ENCODE measurements at places on chromosomes 2 and 18.

GRCh38 chr2:231765496-231765929 is 15.6 kb downstream of the PDE6D start:
- no peak for DNase-seq

- DNase-seq = no peak
Observed at GRCh38 chr2:230811508-230811907, 53.2 kb upstream of the ITM2C start.

DNA sequence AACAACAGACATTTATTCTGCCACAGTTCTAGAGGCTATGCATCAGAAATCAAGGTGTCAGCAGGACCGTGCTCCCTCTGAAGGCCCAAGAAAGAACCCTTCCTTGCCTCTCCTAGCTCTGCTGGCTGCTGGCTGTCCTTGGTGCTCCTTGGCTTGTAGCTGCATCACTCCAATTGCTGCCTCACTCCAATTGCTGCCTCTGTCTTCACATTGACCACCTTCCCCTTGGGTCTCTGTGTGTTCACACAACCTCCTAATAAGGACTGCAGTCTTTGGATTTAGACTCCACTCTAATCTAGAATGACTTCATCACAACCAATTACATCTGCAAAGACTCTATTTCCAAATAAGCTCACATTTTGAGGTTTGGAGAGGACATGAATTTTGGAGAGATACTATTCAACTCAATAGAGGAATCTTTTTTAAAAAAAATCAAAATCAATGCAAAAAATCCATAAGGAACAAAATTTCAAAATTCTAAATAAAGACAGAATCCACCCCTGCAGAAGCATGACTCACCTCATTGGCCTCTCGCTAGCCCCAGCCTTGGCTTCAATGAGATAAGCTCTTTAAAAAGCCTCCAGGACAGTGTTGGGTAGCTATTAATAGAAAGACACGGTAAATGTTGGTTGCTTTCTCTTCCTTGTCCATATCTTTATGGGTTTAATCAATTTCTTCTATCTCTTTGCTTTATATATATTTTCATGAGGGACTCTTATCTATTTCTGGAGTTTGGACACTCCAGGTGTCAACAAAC is 267.6 kb upstream of the MGAT5 start:
- DNase-seq = no peak

- DNase-seq = no peak
Observed at GRCh38 chr2:210198326-210198725, 26.9 kb downstream of the ACADL start.

GRCh38 chr18:2486426-2486825 is 84.9 kb downstream of the METTL4 start:
- no peak for DNase-seq

GRCh38 chr2:15936277-15937104 is 3.9 kb upstream of the MYCN start:
- DNase-seq = no peak

DNA sequence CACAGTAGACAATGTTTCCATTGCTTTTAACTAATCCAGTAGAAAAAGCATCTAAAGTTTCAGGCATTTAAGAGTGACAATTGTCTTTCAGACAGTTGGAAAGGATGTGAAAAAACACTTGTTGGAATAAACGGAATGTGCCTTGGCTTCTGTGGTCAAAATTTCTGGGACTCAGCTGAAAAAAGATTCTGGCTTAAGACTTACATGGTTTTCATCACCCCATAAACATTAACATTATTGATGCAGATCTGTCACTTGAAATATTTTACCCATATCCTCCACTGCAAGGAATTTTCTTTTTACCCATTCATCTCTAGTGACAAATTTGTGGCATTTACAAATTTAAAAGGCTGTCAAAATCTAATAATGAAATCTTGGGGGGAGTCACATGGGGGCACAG is 166.0 kb downstream of the SRBD1 start:
- DNase-seq = no peak

DNA sequence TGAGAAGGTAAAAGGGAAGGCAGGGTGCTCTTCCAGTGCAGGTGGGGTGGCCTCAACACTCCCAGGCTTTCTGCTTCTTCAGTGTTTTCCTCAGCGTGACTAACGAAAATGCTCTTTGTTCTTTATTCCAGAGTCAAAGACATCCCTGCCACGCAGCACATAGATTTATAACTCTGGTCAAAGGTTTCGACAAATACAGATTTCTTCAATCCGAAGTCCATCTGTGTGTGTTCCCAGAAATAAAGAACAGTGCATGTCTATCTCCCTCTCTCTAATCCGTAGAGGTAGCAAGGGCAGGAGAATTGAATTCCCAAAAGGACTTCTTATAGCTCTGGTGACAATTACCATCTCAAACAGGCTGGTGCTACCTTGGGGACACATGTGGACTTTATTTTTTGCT is 26.4 kb upstream of the TDRD15 start:
- no peak for DNase-seq

DNA sequence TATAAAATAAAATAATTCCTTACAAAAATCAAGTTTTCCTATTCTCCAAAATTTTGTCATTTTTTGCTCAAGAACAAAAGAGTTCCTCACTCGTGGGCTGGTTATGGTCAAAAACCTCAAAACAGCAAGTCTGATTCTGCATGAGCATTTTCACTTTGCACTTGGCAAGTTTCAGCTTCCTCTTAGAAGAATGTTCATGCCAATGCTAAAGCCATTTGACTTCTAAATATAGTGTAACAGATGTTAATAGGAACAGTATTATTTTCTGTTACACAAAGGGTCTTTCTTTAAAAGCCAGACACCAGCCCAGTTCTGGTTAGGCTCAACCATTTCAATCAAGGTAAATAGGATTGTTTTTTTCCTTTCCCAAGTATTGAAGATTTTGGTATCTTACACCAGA is 261.3 kb upstream of the CCDC68 start:
- DNase-seq = no peak

DNA sequence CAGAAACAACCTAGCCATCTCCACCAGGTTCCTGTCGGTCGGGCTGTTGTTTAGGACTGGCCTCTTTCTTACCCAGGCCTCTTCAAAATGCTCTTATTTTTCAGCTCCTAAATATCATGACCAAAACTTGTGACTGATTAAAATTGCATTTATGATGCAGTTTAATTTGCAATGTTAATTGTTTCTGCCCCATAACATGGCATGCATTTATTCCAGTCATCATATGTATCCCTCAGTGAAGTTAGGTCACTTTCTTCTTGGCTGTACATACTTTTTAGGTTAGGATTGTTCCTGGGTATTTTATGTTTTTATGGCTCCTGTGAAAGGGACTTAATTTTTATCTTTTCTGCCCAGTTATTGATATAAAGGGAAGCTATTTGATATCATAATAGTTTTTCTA is 50.6 kb downstream of the CHRNA1 start:
- DNase-seq = no peak

DNA sequence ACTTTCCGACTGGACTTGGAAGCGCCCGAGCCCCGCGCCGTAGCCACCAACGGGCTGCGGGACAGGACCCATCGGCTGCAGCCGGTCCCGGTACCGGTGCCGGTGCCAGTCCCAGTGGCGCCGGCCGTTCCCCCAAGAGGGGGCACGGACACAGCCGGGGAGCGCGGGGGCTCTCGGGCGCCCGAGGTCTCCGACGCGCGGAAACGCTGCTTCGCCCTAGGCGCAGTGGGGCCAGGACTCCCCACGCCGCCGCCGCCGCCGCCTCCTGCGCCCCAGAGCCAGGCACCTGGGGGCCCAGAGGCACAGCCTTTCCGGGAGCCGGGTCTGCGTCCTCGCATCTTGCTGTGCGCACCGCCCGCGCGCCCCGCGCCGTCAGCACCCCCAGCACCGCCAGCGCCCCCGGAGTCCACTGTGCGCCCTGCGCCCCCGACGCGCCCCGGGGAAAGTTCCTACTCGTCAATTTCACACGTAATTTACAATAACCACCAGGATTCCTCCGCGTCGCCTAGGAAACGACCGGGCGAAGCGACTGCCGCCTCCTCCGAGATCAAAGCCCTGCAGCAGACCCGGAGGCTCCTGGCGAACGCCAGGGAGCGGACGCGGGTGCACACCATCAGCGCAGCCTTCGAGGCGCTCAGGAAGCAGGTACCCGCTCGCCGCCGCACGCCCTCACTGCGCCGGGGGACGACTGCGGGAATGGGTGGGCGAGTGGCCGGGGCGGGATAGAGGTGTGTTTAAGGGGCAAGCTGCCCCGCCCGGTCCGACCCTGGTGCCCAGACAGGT is 713 bp downstream of the ATOH8 start:
- DNase-seq = no peak

GRCh38 chr2:143807192-143807591 is 678.0 kb downstream of the ARHGAP15 start:
- DNase-seq = no peak

DNA sequence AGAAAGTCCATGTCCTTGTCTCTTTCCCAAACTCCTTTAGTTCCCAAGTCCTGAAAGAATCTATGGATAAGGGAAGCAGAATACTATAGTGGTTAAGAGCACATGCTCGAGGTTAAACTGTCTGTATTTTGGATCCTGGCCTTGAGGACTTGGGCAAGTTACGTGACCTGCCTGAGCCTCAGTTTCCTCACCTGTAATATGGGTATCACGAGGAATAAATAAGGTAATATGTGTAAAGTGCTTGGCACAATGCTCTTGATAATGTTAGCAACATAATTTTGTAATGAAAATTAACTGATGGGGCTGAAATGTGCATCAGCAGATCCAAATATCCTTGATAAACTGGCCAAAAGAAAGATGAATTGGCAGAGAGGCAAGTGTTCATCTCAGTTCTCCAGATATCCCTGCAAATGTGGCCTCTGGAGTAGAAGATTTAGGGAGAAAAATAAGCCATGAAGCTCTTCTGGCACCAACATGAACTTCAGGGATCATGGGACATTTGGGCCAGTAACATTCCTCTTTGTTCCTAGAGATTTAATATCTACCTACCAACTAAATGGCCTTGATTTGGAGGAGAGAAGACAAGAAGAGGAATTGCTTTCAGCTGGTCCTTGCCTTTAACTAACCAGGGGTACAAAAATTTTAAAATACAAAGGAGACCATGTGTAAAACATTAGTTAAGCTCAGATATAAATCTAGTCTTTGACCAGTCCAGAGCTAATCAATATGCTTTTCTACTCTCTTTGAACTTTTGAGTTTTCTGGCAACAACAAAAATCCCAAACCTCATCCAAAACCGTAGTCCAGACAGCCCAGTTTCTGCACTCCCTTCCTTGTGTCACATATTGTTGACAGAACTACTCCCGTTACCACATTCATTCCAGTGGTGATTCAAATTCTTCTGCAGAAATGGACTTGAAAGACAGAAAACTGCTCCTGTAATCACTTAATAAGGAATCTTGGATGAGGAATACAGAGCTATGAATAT is 52.7 kb upstream of the EML4 start:
- no peak for DNase-seq

- DNase-seq = no peak
Observed at GRCh38 chr2:105417857-105418436, 19.1 kb upstream of the FHL2 start.

DNA sequence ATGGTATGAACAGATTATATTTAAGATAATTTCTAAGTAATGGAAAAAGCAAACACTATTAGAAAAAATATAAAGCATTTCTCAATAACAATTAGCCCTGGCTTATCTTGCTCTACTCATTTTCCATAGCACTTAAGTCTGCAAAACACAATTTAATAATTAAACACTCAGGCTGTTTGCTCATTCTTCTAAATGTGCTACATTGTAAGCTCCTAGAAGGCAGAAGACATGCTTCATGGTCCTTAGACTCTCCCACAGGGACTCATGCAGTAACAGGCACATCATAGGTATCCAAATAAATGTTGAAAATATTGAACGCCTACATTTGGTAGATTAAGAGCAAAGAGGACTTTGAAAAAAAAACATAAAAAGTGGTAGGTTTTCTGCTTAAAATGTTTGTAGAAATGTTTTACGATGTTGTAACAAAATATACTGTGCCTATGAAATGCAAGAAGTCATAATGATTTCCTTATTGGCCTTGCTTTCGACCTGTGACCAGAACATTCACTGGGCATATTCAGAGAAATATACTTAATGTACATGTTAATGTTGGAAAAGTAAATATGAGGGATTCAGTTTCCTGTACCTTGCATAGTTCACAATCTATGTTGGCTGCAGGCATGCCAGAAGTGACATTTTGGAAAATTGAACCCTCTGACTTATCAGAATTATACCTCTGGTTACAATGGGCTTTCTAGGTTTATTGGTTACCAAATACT is 27.2 kb downstream of the G6PC2 start:
- DNase-seq = no peak

GRCh38 chr2:42198466-42198865 is 29.3 kb downstream of the EML4 start:
- DNase-seq = no peak

DNA sequence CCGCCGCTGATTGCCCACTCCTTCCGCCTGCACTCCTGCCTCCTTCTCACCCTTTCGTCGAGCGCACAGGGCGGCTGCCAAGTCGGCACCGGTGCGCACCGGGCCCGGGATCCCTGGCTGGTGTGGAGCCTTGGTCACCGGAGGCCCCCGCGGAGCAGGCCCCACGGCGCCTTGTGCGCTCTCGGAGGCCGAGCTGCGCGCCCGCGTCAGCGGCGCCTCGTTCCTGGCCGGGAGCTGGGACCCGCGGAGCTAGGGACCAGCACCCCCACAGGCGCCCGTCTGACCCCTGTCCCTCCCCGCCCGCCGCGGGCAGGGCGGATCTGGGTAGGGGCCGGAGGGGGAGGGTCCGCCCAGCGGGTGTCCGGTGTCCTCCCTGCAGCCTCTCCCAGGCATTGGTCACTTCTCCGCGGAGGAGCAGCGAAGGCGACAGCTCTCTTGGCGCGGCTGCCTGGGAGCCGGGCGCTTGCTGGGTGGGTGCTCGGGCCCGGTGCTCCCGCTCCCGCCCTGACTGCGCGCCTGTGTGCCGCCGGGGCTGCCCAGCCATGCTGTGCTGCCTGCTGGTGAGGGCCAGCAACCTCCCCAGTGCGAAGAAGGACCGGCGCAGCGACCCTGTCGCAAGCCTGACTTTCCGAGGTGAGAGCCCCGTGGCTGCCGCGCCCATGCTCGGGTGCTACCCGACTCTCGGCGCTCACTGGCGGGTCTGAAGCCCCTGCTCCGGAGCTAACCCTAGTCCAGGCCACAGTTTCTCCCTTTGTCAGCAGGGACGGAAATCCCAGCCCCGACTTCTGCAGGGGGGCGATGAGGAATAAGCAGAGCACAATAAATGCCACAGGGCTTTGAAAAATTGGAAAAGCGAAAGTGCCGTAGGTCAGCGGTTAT is 13.2 kb downstream of the DYSF start:
- no peak for DNase-seq

DNA sequence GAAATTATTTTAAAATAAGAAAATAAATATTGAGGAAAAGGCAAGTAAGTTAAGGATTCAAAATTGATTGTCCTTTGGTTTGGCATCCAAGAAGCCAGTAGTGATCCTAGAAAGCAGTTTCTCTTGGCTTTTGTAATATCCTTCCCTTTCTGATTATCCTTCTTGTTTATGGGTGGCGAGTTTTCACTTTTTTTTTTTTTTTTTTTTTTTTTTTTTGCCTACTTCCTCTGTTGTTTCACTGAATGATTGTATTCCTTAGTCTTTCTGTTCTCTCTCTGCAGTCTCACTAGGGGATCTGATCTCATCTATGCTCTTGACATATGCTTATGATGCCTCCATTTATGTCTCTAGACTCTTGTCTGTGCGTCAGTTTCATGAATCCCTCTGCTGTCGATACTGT is 4.2 kb downstream of the NAPG start:
- DNase-seq = no peak

- DNase-seq = no peak
Observed at GRCh38 chr2:100692906-100693305, 127.0 kb upstream of the NPAS2 start.

All from NCI-H1694 treated with DMSO at 0.1 percent for 48 hours (cell line).